ENCODE measurements at places on chromosomes 5 and 9.

DNA sequence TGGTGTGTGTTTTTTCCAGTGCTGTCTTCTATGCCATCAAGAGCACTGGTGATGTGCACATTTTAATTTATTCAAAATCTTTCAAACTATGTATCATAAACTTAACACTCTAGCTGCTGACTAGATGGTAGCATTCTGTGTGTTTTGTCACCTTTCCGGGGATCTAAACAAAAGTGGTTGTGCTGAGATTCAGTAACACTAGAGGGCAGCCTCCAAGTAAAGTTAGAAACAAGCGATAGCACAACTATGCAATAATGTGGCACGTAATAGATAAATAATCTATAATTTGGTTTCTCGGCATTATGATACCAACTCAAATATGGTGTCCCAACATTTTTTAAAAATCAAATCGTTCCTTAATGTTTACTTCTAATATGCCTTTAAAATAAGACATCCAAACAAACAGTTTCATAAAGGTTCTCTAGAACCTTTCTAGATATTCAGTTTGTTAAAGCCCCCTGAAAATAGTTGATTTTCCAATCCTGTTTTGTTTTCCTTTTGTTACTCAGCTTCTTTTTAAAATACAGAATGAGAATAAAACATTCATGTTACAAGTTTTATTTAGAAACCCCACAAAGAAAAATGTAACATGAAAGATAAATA, 16.9 kb downstream of the SEMA6A start:
- DNase-seq: no peak

DNA sequence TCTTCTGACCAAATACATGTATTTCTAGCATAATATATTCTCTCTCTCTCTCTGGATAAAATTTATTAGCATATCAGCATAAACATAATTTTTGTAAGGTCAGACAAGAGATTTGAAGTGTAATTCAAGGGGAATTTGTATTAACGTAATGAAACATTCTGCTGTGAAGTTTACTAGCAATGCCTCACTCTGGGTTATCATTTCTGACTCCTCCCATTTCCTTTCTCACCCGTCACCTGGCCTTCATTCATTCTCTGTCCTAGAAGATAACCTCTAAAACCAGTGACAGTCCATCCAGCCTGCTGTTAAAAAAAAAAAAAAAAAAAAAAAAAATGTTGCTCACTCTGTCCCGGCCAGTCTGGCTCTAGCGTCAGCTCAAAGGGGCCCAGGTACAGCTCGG, 27.1 kb downstream of the GRAMD2B start:
- no peak for DNase-seq

DNA sequence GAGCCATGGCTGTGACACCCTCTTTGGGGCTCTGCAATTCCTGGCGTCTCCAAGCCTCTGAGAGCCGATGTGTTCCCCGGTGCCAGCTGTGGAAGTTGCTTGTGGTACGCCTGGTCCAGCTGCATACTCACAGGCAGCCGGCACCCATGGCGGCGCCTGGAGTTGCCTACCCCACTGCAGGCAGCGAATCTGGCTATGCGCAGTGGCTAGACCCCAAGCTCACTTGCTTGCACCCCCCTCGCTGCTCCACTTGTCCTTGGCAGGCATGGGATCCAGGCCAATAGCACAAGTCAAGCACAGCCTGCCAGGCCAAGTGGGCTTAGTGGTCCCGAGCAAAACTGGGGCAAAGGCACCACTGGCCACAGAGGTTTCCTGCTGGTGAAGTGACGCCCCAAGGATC, 24.7 kb upstream of the GABRA6 start:
- DNase-seq: no peak

GRCh38 chr9:135152614-135153334, 65.3 kb downstream of the OLFM1 start:
- no peak for DNase-seq

- no peak for DNase-seq
Measured at GRCh38 chr9:2758162-2758897, 41.0 kb downstream of the KCNV2 start.

DNA sequence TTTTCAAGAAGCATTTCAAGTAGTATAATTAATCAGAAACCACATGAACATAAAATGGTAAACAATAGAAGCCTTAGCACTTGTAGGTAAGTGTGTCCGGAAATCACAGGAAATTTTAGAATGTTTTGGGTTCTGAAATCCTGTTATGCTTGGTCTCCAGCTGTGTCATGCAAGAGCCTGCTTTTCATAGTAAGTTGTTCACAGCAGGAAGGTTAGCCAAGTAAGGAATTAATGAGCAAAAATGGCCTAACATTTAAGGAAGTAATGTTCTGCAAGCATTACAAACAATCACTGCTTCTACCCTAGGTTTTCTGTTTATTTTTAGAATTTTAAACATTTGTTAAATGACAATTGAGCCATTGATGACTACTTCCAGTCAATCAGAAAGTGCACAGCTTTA, 669.5 kb downstream of the SLCO4C1 start:
- no peak for DNase-seq

DNA sequence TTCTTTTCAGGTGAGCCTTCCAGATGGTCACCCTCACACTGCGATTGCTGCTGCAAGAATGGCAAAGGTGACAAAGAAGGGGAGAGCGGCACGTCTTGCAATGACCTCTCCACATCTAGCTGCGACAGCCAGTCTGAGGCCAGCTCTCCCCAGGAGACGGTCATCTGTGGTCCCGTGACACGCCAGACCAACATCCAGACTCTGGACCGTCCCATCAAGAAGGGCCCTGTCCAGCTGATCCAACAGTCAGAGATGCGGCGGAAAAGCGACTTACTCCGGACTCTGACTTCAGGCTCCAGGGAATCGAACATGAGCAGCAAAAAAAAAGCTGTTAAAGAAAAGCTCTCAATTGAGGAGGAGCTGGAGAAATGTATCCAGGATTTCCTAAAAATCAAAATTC, 303.0 kb downstream of the KCTD16 start:
- no peak for DNase-seq

DNA sequence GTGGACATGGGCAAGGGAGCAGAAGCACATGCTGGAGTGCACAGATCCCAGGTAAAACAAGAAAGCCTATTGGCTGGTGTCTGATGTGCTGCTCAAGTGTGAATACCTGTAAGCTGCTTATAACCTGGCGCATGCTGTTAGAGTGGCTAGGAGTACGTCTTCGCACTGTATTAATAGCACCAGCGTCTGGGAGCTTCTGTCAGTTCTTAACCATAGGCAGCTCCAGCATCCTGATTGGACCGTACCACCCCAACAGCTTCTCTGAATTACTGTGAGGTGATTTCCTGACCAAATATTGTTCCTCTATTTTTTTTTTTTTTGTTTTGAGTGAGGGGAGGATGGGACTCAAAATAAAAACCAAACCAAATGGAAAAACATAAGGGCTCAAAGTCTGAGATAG, 987.6 kb downstream of the PTPRD start:
- DNase-seq: no peak

DNA sequence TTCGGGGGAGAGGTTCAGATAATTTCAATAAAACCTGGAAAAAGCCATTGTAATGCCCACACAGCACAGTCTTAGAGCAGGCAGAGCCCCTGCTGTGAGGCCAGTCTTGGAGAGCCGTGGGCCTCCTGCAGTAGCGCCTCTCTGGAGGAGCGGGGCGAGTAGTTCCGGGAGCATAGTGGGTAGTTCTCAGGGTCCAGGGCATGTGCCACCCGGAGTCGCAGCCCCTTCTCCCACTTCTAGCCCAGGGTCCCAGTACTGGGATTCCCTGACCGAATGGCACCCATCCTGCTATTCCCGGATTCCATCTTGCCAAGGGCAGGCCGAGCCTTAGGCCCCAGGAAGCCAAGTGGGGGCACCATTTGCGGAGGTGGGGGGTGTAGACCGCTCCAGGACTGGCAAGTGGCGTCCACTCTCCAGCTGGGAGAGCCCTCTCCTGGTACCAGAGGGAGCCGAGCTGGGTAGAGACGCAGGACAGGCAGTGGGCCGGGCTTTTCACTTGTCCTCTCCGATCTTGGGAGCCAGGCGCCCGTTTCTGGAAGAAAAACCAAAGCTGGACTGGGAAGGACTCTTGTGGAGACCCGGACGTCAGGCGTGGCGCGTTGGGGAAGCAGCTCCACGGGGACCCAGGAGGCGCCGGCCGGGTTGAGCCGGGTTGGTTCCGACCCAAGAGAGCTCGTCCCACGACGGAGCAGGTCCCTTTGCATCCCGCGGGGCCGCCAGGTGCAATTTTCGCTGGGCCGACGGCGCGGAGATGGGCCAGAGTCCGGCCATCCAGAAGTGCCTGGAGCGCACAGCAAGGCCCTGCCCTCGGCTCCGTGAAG, 12.1 kb downstream of the PROP1 start:
- DNase-seq: no peak

DNA sequence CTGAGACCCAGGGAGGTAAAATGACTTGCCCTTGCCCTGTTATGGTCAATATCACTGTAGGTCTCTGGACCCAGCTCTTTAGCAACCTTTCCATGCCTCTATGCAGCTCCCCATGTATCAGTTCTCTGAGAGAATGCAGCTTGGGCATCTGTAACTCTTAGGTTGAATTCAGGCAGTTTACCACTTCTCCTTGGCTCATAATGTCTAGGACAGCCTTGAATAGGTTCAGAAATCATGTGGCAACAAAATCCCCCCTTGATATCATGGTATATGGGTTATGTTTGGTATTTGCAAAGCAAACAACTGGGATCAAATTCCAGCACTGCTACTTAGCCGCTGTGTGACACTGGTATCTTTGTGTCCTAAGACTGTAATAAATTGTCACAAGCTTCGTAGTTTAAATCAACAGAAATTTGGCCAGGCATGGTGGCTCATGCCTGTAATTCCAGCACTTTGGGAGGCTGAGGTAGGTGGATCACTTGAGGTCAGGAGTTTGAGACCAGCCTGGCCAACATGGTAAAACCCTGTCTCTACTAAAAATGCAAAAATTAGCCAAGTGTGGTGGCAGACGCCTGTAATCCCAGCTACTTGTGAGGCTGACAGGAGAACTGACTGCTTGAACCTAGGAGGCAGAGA, 10.7 kb upstream of the SUB1 start:
- no peak for DNase-seq

GRCh38 chr5:36624277-36624676, 17.9 kb downstream of the SLC1A3 start:
- DNase-seq: no peak

DNA sequence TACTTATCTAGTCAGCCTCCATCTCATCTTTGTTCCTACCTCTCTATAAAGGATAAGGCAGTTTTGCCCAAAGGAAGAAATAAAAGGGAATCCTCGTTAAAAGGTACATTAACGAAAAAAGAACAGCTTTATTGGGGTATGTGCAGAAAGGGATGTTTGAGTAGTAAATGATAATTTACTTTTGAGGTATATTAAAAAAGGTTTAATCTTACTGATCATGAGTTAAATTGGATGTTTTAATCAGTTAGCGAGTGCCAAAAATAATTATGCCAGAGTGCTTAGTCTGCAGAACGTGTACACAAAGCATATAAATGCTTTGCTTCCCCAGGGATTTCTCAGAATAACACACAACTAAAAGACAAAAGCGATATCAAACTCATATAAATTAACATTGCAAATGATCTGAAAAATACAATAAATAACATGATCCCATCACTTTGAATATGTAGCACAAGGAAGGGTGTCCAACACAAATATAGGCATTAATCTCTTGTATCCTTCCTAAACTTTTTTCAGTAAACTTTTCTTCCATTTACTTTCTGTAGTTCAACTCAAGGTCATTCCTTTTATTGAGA, 865.0 kb downstream of the NR2F1-AS1 start:
- no peak for DNase-seq

- DNase-seq: no peak
Measured at GRCh38 chr5:168920019-168920810, 341.0 kb upstream of the PANK3 start.

- DNase-seq: no peak
Measured at GRCh38 chr5:72388646-72389045, 68.5 kb downstream of the PTCD2 start.

DNA sequence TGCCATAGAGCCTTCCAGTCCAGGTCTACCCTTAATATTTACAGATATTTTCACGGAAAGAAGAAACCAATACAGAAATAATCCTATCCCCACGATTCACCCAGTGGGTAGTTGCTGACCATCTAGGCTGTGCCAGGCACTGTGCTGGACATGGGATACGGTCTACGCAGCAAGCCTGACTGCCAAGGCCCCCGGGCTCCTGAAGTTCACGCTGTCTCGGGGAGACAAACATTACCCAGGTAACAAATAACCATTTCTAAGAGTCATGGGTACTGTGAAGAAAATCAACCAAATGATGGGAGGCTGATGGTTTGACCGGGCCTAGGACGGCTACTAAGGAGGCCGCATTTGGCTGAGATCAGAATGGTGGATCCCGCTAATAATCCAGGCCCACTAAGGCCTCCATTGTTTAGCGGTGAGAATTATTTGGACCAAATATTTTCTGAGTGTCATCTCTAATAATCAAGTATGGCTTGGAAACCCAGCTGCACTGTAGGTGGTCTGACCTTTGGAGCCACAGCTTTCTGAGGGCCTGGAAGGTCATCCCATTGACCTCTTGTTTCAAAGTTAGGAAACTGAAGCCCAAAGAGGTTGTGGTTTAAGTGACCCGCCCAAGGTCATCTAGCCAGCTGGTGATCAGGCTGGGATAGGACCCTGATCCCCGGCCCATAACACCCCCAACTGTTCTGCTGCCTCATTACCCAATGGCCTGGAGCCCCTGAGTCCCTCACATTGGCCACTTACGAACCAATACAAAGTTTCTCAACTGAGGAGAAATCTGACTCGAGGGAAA, 82.4 kb downstream of the AK8 start:
- no peak for DNase-seq

GRCh38 chr5:169875091-169875728, 105.1 kb downstream of the INSYN2B start:
- DNase-seq: no peak

- no peak for DNase-seq
Measured at GRCh38 chr5:36778336-36778735, 98.2 kb upstream of the NIPBL start.

DNA sequence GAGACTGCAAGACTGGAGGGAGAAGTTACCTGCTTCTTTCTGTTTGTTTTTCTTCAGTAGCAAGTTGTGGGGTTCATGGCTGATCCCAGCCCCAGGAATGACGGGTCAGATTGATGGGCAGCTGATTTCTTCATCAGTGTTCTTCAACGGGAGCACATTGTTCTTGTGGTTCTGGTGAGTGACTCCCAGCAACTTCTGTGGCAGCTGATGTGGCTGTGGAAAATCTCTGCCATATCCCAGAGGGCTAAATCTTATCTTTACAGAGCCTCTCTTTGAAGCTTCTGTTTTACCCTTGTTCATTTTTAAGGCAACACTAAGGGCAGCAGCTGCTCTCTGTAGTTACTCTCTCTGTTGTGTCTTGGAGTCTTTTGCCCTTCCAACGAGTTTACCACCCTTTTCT, 710.3 kb downstream of the PRELID2 start:
- DNase-seq: no peak
